ENCODE measurements at places on chromosomes 1 and 21.

GRCh38 chr1:86645851-86646250 is 58.5 kb upstream of the SH3GLB1 start:
- DNase-seq = peak; percentile 6

DNA sequence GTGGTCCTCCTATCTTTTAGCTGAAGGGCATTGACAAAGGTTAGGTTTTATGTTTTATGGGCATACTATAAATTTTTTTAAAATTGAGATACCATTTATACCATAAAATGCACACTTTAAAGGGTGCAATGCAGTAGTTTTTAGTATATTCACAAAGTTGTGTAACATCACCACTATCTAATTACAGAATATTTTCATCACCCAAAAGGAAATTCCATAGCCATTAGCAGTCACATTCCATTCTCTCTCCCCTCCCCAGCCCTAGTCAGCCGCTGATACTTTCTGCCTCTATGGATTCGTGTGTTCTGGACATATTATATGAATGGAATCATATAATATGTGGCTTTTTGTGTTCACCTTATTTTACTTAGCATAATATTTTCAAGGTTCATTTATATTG is 135.8 kb upstream of the B3GALT2 start:
- DNase-seq = no peak

DNA sequence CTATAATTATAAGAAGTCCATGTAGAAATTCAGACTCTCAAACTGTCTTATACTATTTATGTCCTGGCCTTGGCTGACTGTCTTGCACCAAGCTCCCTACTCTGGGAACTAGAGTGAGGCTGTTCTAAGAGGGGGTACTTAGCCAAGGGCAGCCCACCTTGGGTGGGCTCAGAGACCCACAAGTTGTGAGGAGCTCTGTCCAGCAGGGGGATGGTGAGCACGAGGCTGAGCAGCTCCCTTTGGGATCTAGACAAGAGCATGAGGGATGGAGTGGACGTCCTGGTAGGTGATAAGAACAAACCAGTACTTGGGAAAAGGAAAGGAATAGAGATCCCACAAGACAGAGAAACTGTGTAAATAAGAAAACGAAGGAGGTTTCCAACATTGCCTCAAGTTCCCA is 127.1 kb upstream of the SLC44A3 start:
- DNase-seq = no peak

DNA sequence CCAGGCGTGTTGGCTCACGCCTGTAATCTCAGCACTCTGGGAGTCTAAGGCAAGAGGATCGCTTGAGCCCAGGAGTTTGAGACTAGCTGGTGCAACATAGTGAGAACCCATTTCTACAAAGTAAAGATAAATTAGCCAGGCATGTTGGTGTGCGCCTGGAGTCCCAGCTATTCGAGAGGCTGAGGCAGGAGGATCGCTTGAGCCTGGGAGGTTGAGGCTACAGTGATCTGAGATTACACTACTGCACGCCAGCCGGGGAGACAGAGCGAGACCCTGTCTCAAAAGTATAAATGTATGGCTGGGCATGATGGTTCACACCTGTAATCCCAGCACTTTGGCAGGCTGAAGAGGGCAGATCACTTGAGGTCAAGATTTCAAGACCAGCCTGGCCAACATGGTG is 51.5 kb upstream of the LBR start:
- DNase-seq = no peak

DNA sequence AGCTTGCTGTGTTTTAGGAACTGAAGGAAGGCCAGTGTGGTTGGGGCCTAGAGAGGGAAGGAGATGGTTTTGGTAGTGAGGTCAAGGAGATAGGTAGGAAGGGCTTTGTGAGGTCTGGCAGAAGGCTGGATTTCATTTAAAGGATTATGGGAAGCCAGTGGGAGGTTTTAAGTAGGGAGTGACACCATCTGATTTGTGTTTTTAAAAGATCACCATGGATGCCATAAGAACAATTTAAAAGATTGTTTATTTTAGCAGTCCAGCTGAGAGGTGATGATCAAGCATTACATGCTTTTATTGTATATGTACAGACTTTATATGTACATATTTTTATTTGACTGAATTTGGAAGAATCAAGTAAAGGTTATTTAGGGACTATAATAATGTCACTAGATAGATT is 26.4 kb downstream of the RGL1 start:
- no peak for DNase-seq

- DNase-seq = no peak
These were observed 774.7 kb upstream of the ADGRL4 start for GRCh38 chr1:79781261-79781660.

DNA sequence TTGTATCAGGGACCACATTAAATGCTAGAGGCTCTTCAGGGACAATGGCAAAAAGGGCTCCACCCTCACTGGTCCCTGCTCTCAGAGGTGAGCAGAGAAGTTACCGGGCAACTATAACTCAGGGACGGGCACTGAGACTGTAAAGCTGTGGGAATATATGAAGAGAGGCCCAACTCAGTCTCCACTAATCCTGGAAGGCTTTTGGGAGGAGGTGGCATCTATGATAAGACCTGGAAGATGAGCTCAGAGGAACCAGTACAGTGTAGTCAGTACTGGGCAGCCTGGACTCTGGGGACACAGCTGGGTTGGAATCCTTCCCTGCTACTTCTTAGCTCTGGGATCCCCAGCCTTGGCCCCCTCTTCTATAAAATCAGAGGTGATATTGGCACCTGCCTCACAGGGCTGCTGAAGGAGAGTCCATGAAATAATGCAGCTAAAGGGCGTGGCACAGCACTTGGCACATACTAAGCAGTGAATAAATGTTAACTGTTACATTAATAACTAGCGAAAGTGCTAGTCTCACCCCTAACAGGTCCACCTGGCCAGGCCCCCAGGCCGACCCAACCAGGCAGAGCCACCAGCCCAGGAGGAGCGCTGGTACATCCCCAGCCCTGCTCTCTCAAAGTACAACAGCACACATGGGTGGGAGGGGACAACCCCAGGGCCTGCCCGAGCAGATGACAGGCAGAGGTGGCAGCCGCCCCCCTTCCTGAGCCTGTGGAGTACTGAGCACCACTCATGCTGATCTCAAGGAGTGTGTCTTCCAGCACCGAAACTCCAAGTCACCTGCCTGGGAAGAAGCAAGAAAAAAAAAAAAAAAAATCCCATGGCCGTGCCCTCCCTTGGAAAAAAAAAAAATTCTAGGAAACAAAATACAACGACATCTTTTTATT is 62.7 kb downstream of the CASZ1 start:
- peak; percentile 77 for DNase-seq

DNA sequence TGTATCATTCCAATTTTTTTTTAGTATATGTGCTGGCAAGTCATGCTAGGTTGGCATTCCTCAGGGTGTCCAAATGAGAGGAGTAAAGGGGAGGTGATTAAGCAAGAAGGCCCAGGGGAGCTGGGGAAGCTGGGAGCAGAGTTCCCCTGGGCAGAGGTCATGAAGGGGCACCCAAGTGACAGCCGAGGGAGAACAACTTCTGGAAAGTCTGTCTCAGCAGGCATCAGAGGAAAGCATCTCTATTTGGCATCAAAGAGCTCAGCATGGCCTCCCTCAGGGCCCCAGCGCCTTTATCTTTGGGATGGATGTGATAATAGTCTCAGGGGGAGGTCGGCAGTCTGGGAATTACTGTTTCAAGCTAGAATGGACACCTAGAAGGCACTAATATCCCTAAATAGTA is 5.0 kb upstream of the ENO1 start:
- DNase-seq = no peak

- no peak for DNase-seq
These were observed 154.4 kb downstream of the PTPRU start for GRCh38 chr1:29390491-29391361.

DNA sequence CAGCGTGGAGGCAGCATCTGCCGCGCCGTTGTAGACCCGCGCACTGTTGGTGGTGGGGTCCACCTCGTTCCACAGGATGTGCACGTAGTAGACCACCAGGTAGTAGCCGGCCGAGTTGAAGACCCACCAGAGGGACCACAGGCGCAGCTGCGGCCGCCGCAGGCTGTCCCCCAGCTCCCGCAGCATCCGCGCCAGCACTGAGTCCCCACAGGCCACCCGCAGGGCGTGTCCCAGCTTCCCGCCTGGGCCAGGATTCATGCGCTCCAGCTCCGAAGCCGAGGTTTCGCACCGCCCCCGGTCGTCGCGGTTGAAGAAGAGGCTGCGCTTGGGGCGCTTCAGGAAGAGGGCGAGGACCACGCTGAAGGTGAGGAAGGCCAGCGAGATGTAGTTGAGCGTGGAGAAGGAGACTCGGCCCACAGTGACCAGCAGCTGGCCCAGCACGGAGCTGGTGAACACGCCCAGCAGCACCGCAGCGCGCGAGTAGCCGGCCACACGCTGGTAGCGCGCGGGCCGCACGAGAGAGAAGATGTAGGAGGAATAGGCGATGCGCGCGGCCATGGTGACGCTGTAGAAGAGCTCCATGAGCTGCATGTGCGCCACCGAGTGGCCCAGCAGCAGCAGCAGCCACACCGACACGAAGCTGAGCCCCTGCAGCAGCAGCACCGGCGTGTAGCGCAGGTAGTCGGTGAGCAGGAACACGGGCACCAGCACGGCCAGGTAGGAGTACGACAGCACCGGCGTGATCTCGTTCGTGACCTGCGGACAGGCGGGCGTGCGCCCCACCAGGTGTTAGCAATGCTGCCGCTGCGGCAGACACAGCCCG is 10.6 kb downstream of the SLC19A1 start:
- DNase-seq = no peak

DNA sequence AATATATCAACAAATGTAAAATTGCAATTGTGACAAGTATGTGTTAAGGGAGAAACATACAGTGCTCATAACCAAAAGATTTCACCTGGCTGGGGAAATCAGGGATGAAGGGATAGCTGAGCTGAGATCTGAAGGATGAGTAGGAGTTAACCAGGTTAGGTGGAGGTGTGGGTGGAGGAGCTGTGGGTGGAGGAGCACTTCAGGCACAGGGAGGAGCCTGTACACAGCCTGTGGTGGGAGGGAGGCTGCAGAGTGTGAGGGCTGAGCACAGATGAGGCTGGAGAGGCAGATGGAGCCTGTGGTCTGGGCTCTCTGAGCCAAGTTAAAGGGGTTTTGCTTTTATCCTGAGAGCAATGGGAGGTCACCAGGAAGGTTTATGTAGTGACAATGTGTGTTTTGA is 111.9 kb downstream of the XCL2 start:
- no peak for DNase-seq

DNA sequence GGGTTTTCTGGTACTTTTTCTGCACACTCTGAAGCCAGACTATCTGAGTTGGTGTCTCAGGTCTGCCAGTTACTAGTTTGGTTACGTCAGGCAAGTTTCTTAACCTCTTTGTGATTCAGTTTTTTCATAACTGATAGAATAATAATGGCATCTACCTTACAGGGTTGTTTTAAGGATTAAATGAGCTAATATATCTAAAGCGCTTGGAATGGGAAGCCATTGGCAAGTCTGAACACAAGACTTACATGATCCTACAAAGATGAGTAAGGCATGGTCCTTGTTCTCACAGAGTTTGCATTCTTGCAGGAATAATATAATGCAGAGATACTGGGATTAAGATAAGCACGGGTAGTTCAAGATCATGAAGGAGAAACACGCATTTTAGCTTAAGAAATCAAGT is 9.2 kb upstream of the DENND2D start:
- no peak for DNase-seq

DNA sequence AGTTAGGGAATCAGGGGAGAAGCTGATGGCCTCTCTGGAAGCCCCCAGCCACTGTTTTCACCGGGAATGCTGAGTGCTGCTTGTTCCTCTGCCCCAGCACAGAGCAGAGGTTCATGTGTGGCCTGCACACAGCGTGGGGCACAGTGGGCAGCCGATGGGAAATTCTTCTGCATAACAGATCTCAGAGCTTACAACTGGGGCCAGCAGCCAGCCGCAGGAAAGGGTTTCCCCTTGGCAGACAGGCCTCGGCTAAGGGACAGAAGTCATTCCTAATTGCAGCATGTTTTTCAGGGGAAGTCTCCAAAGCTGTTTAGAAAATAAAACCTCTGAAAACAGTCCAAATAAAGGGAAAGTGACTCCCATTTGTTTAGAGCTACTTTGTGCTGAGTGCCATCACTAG is 22.6 kb downstream of the HMGB4 start:
- DNase-seq = no peak

- DNase-seq = no peak
These were observed 115.4 kb downstream of the RIPK4 start for GRCh38 chr21:41651406-41651805.

- DNase-seq = no peak
These were observed 25.7 kb downstream of the WNT4 start for GRCh38 chr1:22117238-22117637.

- no peak for DNase-seq
These were observed 22.4 kb upstream of the RCOR3 start for GRCh38 chr1:211236633-211237320.

DNA sequence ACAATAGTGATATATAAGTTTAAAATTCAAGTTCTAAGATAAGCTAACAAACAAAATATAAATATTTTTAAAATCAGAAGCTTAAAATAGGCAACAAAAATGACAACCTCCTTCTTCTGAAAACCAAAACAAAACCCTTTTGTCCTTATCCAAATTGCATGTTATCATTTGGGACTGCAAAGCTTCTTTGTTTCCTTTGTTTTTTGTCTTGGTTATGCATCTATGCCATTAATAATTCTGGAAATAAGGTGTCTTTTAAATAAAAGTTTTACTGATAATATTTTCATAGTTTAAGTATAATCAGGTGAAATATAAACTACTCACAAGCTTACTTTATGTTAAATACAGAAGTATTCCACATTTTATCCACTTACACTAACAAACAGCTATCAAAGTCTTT is 20.5 kb downstream of the ADSS2 start:
- DNase-seq = no peak

GRCh38 chr1:111733183-111733991 is 5.8 kb downstream of the INKA2 start:
- peak; percentile 55 for DNase-seq

DNA sequence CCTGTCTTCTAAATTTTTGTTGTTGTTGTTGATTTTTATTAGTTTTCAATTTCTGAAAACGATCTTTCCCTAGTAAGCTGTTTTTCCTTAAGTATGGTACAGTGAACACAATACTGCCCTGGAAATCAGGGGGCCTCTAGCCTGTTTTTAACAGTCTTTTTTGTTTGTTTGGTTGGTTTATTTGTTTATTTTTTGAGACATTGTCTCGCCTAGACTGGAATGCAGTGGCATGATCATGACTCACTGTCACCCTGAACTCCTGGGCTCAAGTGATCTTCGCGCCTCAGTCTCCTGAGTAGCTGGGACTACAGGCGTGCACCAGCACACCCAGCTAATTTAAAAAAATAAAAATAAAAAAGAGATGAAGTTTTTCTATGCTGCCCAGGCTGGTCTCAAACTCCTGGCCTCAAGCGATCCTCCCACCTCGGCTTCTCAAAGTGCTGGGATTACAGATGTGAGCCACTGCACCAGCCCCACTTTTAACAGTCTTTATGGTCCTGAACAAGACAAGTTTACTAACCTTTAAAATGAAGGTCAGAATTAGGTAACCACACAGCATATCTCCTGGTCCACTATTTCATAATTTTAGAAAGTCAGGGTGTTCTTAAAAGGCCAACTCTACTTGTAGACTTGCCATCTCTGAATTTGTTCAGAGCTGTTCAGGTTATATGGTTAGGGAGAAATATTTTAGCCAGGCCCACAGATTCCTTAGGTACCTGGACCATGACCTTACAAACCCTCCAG is 35.4 kb downstream of the TBCE start:
- DNase-seq = no peak

GRCh38 chr21:31064803-31065202 is 26.5 kb upstream of the KRTAP19-8 start:
- DNase-seq = no peak

- DNase-seq = no peak
These were observed 148.9 kb downstream of the EIF4G3 start for GRCh38 chr1:21027805-21028204.
